ENCODE measurements at places on chromosomes 7 and 10. TPM values are rescaled to one million over a fixed set of nuclear protein-coding genes. Genes with fewer than 3 reads are reported as not detected.

The PNLIPRP3 gene
- total RNA-seq, result not detected

The GIMAP7 gene
- total RNA-seq, result 48.1 TPM

DNA sequence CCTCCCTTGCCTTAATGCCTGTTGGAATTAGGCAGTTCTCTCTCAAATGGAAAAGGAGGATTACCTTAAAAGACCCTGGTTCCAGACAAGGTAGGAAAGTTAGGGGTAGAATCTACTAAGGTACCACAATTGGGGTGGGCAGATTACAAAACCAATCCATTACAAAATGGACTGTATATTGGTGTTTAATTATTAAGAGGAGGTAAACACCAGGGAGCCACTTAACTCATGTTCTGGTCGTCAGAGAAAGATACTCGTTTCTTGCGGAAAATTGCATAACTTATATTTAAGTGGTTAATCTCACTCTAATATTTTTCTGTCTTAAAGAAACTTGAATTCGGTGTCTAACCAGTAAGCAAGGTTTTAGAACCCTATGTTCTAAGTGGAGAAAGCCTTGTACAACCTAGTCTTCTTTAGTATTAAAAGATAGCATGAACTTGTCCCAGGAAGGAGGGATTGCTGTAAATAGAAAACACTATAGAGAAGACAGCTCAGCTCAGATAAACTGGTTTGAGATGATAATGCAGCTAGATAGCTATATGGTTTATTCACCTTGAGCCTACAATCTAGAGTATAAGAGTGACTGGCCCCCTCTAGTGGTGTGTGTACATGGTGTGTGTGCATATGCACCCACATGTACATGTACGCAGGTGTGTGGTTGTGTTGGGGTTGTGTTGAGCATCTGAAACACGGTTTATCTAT is 58.0 kb upstream of the STRIP2 start:
- no peaks in the 10 kb centered on the region for H3K36me3 ChIP-seq
- H3K4me1 ChIP-seq, result no peaks in the 10 kb centered on the region
- no peaks in the 10 kb centered on the region for H3K27me3 ChIP-seq

GRCh38 chr7:117284692-117285091 is 38.2 kb downstream of the WNT2 start:
- no peak overlapping the region for H3K27ac ChIP-seq
- no peaks in the 10 kb centered on the region for H3K4me1 ChIP-seq
- no peak overlapping the region for H3K4me3 ChIP-seq
- H3K36me3 ChIP-seq, result no peaks in the 10 kb centered on the region
- H3K27me3 ChIP-seq, result peaks cover 2% of the 10 kb centered on the region

- no peaks in the 10 kb centered on the region for H3K27me3 ChIP-seq
- H3K36me3 ChIP-seq, result no peaks in the 10 kb centered on the region
- H3K27ac ChIP-seq, result peak overlapping the region; percentile 83
Observed at GRCh38 chr10:24383681-24384106, 174.8 kb downstream of the KIAA1217 start.

DNA sequence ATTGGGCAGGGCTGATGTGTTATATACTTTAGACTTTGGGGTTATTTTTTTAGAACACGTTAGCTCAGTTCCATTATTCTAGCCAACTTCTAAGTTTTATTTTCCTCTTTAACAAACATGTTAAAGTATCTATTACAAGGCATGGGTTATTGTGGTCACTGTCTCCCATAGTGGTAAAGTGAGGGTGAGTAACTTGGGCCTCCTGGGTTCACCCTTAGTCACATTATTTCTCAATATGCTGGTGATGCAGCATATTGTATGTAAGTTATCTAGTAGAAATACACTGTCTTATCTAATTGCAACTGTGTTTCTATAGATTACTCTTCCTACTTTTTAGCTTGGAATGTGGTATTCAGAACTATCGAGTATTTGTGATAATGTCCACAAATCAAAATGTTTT is 65.9 kb downstream of the BBS9 start:
- no peaks in the 10 kb centered on the region for H3K36me3 ChIP-seq
- no peaks in the 10 kb centered on the region for H3K4me1 ChIP-seq
- DNase-seq, result no peak
- H3K27me3 ChIP-seq, result no peaks in the 10 kb centered on the region

GRCh38 chr7:152602962-152603361 is 73.0 kb downstream of the XRCC2 start:
- no peak overlapping the region for H3K27ac ChIP-seq
- no peaks in the 10 kb centered on the region for H3K27me3 ChIP-seq
- H3K4me1 ChIP-seq, result no peaks in the 10 kb centered on the region
- DNase-seq, result no peak

- H3K27me3 ChIP-seq, result no peaks in the 10 kb centered on the region
- H3K4me3 ChIP-seq, result no peak overlapping the region
- DNase-seq, result no peak
Observed at GRCh38 chr7:4784799-4785198, 9.4 kb downstream of the AP5Z1 start.

- peaks cover 9% of the 10 kb centered on the region for H3K4me1 ChIP-seq
- no peaks in the 10 kb centered on the region for H3K36me3 ChIP-seq
- no peaks in the 10 kb centered on the region for H3K27me3 ChIP-seq
- no peak for DNase-seq
Observed at GRCh38 chr10:21368022-21368582, 157.4 kb downstream of the SKIDA1 start.

All from thymus (tissue), 14 donors.